ENCODE measurements at places on chromosomes 11 and 22.

DNA sequence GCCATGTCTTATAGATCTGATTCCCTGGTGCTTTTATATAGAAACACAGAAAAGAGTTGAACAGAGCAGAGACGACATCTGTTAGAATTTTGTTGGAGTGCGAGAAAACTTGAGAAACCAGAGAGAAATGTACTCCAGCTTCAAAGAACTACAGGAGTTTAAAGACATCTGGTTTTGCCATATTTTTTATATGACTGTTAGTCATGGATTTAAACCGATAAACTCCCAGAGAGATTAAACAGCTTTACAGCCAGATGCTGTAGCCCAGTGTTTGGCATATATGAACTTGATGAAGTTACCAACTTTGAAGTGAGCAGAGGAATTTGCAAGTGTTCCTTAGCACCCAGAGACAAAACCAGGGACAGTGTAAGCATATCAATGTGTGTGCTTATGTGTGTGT is 1083.1 kb downstream of the LRRC4C start:
- DNase-seq = no peak

- no peak for DNase-seq
Measured at GRCh38 chr11:45021001-45021400, 70.3 kb upstream of the TP53I11 start.

DNA sequence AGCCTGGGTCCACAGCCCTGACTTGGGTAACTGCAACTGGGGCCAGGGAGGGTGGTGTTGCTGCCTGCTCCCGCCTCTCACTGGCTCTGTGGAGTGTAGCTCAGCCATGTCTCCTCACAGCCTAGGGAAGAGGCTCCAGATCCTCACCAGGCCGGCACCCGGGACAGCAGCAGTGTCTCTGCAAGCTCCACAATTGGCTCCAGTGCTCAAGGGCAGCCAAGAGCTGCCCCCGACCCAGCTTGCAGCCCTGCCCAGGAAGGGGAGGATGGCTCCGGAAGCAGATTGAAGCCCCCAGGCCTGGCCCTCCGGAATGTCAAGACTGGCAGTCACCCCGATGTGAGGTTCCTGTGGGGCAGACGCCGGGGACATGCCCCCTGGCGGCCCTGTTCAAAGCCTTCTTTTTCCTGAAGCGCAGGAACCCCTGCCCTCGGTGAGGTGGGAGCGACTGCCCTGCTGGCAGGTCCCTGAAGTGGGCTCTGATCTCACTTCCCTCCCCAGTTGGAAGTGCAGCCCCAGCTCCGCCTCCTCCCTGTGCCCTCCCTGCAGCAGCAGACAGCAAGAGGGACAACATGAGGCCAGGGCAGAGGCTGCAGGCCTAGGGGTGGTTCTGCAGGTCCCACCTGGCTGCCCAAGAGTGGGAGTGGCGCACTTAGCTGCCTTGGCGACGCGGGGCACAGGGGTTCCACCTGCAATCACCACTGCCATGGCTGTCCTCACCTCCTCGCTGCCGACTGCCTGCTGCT is 816.2 kb upstream of the LUZP2 start:
- no peak for DNase-seq

DNA sequence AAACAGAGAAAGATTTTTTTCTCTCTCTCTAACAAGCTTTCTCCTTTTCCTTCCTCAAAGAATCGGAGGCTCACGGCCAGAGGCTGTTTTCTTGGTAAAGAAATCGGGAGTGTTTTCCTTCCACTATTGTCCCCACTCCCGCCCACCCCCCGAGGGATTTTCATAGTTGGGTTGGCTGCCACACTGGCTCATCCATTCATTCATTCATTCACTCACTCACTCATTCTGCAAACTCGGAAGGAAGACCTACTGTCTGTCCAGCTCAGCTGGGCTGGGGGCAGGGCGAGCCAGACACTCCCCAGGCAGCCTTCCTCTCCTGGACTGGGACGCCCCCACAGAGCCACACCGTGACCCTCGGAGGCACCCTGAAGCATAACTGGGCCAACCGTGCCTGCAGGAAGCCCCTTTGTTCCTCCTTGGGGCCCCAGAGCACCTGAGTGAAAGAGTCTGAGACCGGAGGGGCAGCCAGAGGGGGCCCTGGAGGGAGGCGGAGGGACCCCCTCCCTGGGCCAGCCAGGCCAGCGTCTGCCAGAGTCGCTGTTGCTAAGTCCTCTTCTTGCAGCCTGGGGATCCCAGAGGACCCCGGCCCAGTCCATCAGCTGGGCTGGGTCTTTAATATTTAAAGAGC is 17.0 kb downstream of the CDKN1C start:
- no peak for DNase-seq

DNA sequence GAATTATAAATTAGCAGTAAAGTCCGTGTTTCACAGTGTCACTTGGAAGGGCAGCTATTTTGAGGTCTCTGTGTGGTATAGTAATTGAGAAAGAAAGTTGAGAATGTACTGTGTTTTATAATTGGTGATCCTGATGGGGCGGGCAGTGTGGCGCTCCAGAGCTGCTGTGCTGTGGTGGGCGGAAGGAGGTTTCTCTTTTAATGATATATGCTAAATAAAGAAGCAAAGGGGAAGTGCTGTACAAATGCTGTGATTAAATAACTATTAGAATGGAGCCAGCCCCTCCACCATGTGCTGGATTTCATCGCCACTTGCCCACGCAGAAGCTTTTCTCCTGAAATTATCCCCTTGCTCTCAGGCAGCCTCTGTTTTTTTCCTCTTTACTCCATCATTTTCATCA is 24.6 kb downstream of the ATXN10 start:
- DNase-seq = no peak

DNA sequence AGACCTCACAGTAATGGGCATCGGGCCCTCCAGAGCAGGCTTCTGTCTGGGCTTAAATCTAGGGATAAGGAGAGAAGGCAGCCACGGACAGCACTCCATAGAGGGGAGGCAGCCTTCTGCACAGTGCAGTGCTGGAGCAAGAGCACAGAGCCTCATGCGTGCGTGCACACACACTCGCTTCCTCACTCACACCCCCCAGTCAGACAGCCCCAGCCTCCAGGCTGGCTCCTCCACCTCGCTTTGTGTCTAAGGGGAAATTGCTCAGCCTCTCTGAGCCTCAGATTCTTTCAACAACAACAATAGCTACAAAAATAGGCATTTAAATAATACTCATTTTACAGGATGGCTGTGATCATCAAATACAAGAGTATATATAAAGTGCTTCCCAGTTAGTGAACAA is 26.7 kb upstream of the ETS1 start:
- DNase-seq = no peak

DNA sequence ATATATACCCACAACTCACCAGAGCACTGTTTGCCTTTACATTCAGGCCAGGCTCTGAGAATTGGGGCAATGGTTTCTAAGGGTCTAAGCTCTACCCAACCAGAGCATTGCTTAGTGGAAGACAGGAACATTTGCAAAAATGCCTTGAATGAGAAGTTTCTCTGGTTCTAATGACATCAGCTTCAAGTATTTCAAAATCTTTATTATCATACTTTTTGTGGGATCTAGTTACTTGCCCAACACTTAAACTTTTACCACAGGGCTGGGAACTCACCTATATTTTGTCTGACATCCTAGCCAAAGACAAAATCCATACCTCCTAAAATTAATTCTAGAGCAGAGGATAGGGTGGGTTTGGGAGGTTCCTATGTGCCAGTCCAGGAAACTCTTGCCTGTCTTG is 51.5 kb downstream of the INSC start:
- no peak for DNase-seq
